ENCODE measurements at places on chromosomes 6 and 20. TPM values are rescaled to one million over a fixed set of nuclear protein-coding genes. Genes with fewer than 3 reads are reported as not detected.

TNXB gene
- 34.1 TPM for total RNA-seq

STMND1 gene
- total RNA-seq, result not detected

CST2 gene
- total RNA-seq, result not detected

COX4I2 gene
- not detected for total RNA-seq

PGC gene
- not detected for total RNA-seq

Data from epithelial cell of alveolus of lung (primary cell).